BJ (cell line): ENCODE measurements at places on chromosomes 13 and 19.

- no peak for DNase-seq
Measured at GRCh38 chr13:78228211-78228610, 309.6 kb upstream of the EDNRB start.

- DNase-seq, result no peak
Measured at GRCh38 chr19:40279120-40279551, 6.0 kb downstream of the AKT2 start.

GRCh38 chr13:73079359-73079758 lies 20.6 kb downstream of the KLF5 start:
- DNase-seq, result no peak

GRCh38 chr19:34969721-34970120 lies 5.7 kb upstream of the ZNF792 start:
- no peak for DNase-seq

GRCh38 chr19:28521614-28522544 lies 691.1 kb downstream of the UQCRFS1 start:
- DNase-seq, result no peak

GRCh38 chr19:40600570-40601133 lies 517 bp upstream of the LTBP4 start:
- no peak for DNase-seq

GRCh38 chr13:87961546-87961945 lies 290.4 kb downstream of the SLITRK5 start:
- DNase-seq, result no peak

DNA sequence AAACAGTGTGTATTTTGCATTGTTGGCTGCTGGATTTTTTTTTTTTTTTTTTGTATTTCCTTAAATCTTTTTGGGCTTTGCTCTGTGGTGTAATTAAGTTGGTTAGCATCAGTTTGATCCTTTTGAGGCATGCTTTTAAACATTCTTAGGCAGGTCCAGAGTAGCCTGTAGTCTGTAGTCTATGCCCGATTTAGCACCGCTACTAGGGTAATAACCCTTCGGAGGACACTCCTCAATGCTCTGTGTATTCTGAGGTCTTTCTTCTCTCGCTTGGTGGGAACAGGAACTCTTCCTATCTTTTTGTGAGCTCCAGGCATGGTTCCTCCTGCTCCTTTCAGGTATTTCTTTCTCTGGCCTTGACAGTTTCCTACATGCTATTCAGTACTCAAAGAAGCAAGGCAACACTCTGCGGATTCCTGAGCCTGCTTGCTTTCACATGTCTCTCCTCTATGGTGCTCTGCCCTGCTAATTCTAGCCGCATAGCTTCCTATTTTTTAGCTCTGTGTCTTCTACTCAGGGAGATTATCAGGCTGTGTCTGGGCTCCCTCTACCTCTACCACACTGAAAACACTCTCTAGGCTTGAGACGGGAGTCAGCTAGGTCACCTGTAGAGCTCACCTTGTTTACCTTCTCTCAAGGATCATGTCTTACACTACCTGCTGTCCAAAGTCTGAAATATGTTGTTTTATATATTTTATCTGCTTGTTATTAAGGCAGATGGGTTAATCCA lies 195.1 kb downstream of the NDFIP2 start:
- no peak for DNase-seq

DNA sequence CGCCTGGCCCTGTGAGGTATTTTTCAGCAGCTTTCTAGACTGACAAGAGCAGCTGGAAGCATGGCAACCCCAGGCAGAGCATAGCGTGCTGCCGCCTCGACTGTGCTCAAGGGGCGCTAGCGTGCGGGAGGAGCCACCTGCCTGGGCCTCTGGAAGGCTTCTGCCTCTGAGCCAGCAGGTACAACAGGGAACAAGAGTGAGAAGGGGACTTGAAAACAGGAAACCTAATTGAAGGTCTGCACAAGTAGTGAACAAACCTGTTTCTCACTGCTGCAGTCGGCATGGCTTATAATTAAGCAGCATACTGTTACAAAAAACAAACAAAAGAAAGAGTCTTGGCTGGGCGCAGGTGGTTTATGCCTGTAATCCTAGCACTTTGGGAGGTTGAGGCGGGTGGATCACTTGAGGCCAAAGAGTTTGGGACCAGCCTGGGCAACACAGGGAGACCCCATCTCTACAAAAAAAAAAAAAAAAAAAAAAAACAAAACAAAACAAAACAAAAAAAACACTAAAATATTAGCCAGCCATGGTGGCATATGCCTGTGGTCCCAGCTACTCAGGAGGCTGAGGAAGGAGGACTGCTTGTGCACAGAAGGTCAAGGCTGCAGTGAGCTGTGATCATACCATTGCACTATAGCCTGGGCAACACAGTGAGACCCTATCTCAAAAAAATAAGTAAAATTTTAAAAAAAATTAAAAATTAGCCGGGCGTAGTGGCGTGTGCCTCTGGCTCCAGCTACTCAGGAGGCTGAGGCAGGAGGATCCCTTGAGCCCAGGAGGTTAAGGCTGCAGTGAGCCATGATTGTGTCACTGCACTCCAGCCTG lies 12.6 kb upstream of the GARRE1 start:
- no peak for DNase-seq

GRCh38 chr19:30449078-30449590 lies 77.0 kb downstream of the ZNF536 start:
- DNase-seq, result no peak

- DNase-seq, result no peak
Measured at GRCh38 chr19:3115411-3115810, 20.4 kb upstream of the GNA15 start.

DNA sequence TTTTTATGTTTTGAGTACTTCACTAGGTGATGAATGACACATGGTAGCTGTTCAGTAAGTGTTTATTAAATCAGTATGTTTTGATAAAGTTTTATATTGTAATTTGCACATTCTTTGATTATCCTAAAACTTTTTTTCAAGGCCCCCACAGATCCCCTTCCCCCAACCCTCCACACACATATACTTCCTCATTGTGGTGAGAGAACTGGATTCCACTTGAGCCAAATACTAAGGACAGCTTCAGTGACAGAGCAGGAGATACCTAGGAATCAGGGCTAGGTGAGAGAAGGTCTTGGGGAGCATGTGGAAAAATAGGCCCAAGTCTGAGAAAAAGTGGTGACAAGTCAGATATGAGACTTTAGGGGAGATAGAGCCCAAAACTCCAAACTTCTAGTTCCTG lies 174.6 kb downstream of the TDRD3 start:
- no peak for DNase-seq

GRCh38 chr13:64709079-64709478 lies 2521.1 kb downstream of the PCDH9 start:
- DNase-seq, result no peak

DNA sequence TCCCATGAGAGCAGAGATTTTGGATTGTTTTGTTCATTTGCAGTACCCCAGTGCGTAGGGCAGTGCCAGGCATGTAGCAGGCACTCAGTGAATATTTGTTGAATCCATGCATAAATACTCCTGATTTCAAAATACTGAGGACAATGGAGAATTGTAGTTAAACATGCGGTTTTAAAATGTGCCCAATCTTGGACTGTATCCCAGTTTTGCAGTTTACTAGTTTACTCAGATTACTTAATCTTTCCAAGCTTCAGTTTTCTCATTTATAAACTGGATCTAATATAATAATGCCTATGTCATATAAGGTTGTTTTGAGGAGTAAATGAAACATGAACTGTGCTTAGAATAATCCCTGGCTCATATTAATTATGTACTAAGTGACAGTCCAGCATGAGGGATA lies 39.0 kb downstream of the RCBTB2 start:
- DNase-seq, result no peak

- DNase-seq, result no peak
Measured at GRCh38 chr19:15115080-15115479, 7.9 kb downstream of the SYDE1 start.

DNA sequence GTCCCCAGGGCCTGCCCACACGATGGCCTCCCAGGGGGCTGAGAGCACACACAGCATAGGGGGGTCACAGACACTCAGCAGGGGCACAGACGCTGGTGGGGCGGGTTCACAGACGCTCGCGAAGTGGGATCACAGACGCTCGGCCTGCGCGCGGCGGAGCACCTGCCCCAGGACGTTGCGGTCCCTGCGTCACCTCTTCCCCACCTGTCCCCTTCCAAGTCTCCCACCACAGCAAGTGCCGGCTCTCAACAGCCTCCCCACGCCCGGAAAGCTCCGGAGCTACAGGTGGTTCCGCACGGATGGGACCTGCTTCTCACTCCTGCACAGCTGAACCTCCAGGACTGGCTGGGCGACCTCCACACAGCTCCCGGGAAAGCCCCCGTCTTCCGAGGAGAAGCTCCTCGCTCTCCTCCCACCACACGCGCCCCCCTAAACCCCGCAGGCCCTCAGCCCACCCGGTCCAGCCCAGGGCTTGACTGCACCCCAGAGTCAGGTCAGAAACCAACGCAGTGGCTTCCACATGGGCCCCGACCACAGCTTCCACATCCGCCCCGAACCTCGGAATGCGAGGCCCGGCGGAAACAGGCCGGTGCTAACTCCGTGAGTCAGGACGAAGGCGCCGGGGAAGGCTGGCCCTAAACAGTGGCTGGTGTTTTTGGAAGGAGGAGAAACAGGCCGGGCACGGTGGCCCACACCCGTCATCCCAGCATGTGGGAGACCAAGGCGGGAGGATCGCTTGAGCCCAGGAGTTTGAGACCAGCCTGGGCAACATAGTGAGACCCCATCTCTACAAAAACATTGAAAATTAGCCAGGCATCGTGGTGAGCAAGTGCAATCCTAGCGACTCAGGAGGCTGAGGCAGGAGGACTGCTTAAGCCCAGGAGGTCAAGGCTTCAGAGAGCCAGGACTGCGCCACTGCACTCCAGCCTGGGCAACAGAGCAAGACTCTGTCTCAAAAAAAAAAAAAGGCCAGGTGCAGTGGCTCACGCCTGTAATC lies 16.5 kb downstream of the BTBD2 start:
- DNase-seq, result no peak

GRCh38 chr13:40668335-40668734 lies 1.9 kb upstream of the FOXO1 start:
- DNase-seq, result no peak

- no peak for DNase-seq
Measured at GRCh38 chr19:12779162-12779993, 4.0 kb upstream of the HOOK2 start.

DNA sequence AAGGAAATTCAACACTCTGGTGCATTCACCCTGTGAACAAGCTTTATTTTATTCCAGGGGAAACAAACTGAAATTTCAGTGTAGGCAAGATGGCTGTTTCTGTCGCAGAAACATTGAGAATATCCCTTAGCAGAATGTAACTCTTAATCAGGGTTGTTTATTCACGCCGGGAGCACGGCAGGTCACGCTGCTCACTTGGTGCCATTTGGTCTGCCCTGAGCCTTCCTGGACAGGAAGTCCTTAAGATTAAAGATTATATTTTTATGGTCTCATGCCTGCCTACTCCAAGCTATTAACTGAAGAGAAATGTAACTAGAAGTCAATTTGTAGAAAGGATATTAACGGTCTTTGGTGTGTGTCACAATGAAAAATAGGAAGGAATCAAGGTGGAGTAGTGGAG lies 185.3 kb upstream of the ARGLU1 start:
- DNase-seq, result no peak

- no peak for DNase-seq
Measured at GRCh38 chr19:49924004-49924880, 4.8 kb upstream of the ATF5 start.

GRCh38 chr13:37914781-37915391 lies 45.3 kb upstream of the TRPC4 start:
- DNase-seq, result no peak

GRCh38 chr19:16520074-16520973 lies 21.9 kb downstream of the CHERP start:
- no peak for DNase-seq

DNA sequence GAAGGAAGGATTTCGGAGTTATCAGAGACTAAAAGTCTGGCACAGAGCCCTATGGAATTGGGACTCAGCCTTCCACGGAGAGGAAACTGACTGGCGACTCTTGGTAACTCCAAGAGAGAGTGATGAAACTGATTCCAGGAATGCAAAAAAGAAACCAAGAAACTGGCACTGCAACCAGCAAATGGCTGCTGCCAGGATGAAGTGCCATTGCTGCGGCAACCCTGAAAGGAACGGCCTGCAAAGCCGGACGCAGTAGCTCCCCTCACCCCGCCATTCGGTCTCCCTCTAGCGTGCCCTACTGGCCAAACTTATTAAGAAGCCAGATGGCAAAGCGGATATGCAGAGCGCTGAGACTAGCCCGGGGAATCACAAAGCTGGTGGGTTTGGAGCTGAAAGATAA lies 236.0 kb downstream of the PCDH9 start:
- DNase-seq, result no peak

DNA sequence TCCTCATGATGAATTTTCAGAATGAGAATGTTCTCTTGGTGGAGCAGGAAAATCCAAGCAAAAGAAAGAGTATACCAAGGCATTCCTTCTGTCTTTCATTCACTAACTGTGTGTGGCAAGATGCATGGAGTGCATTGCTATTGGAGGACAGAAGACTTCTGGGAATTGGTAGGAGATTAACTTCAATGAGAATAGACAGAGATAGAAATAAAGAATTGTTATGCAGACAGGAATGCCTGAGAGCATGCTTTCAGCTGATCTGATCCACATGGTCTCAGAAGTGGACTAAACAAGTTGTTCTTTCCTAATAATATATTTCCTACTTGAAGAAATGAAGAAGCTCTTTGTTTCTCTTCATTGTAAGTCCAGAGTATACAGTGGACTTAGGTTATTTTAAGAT lies 303.6 kb downstream of the MYO16 start:
- no peak for DNase-seq

- DNase-seq, result no peak
Measured at GRCh38 chr13:73759434-73759833, 374.8 kb downstream of the KLF12 start.

GRCh38 chr19:19338082-19338481 lies 17.5 kb downstream of the MAU2 start:
- no peak for DNase-seq

DNA sequence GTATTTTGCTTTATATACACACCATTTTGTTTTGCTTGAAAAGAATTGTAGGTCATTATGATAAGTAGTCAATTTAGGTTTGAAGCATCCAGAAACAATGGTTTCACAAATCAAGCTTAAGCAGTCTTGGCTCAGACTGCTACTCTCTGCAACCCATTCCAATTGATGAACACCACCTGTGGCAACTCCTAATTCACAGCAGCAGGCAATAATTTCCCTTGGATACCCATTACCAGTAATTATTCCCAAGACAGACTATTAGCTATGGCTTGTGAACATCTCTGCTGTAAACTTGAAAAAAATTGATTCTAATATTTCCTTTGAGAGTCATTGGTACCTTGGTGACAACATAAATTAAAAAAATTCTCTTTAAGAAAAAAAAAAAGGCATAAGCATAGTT lies 299.3 kb upstream of the SLITRK6 start:
- no peak for DNase-seq

- DNase-seq, result no peak
Measured at GRCh38 chr19:47756953-47757608, 11.7 kb downstream of the NOP53 start.

- DNase-seq, result no peak
Measured at GRCh38 chr13:25490236-25490635, 118.5 kb downstream of the ATP8A2 start.

- no peak for DNase-seq
Measured at GRCh38 chr13:31530922-31531321, 208.4 kb upstream of the RXFP2 start.

GRCh38 chr19:50601407-50602088 lies 33.3 kb upstream of the LRRC4B start:
- DNase-seq, result no peak
